ENCODE measurements at places on chromosomes 2 and 18. TPM values are rescaled to one million over a fixed set of nuclear protein-coding genes. Genes with fewer than 3 reads are reported as not detected.

- no peak for DNase-seq
- peaks cover 21% of the 10 kb centered on the region for H3K4me1 ChIP-seq
These were observed at the start of gene LRRTM4 for GRCh38 chr2:77521931-77522470. Gene LRRTM4 (minus strand): TSS chr2:77522376.

DNA sequence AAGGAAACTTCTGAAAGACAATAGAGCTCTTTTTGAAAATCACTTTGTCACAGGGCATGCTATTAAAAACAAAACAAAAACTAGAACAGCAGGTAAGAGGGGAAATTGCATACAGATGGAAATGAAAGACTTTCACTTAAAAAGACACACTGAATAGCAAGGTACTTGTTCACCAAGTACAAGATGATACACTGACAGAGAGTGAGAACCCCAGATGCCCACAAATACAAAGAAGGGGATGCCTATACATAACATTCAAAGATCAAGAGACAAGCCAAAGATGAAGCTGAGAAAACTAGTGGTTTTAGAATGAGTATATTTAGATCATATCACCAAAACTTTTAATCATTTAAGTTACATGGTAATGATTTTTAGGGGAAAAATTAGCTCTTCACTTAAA is 60.7 kb downstream of the ASXL2 start:
- H3K4me1 ChIP-seq: peaks cover 5% of the 10 kb centered on the region
- DNase-seq: no peak
- H3K4me3 ChIP-seq: no peak overlapping the region
- H3K36me3 ChIP-seq: no peaks in the 10 kb centered on the region
- no peak overlapping the region for H3K27ac ChIP-seq
- H3K27me3 ChIP-seq: no peaks in the 10 kb centered on the region

Gene CTAGE1
- total RNA-seq: not detected

Gene NDC80
- total RNA-seq: 52.1 TPM

GRCh38 chr18:27143580-27144287 is 41.4 kb downstream of the CHST9 start:
- H3K4me3 ChIP-seq: no peak overlapping the region
- no peak overlapping the region for H3K27ac ChIP-seq
- no peak for DNase-seq
- no peaks in the 10 kb centered on the region for H3K27me3 ChIP-seq
- no peaks in the 10 kb centered on the region for H3K4me1 ChIP-seq

Measured in neural crest cell (in vitro differentiated cells).